Activated CD8-positive, alpha-beta memory T cell treated with anti-CD3 and anti-CD28 coated beads for 1 hour (primary cell): ENCODE measurements at places on chromosomes 12 and 14.
A peak's percentile ranks its signal among the peaks of the same experiment; 100 is the strongest.

- DNase-seq = no peak
Observed at GRCh38 chr14:96156804-96157760, 47.6 kb upstream of the BDKRB2 start.

DNA sequence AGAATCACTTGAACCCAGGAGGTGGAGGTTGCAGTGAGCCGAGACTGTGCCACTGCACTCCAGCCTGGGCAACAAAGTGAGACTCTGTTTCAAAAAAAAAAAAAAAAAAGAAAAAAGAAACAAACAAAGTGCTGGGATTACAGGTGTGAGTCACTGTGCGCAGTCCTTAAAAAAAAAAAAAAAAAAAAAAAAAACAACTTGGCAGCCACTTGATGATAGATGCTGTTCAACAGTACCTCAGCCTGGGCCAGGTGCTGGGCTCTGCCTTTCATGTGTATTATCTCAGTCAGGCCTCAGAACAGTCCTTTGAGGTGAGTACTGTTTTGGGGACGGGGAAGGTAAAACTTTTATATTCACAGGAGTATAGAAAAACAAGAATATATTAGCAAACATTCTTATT, 9.6 kb downstream of the ACADS start:
- DNase-seq = no peak

GRCh38 chr12:89704457-89704856, 4.2 kb downstream of the ATP2B1 start:
- DNase-seq = no peak

DNA sequence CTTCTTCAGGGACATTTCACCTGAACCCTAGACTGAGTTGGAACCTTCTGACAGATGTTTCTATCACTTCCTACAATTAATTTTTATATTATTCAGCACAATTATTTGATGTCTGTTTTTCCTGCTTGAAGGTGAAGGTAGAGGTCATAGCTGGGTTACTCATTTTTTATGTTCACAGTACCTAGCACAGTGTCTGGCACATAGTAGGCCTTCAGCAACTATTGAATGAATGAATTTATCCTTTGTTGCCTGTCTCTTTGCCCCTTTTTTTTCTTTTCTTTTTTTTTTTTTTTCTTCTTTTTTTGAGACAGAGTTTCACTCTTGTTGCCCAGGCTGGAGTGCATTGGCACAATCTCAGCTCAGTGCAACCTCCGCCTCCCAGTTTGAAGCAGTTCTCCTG, 29.5 kb upstream of the FAM177A1 start:
- no peak for DNase-seq

- DNase-seq = peak; percentile 87
Observed at GRCh38 chr12:124914392-124915238, at the start of gene UBC. Gene UBC, minus strand, starts transcription at chr12:124914650. Its CDS starts 879 bp downstream, at chr12:124913771.

DNA sequence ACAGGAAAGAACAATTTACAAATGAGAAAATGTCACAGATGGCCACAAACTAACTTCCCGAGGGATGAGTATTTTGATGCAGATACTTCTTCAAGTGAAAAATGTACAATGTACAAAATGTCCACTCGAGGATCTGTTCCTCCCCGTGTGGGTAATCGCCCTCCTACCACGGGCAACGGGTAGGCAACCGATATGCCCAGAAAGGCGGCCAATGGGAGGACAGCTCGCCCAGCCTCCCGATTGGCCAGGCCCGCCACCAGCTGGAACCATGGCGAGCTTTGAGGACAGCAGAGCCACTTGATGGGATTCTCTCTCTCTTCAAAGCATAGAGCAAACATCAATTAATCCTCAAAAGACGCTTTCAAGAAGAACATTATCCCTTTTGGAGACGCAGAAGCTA, 42.3 kb downstream of the DPF3 start:
- no peak for DNase-seq

GRCh38 chr12:14362352-14362751, 3.1 kb upstream of the ATF7IP start:
- no peak for DNase-seq

DNA sequence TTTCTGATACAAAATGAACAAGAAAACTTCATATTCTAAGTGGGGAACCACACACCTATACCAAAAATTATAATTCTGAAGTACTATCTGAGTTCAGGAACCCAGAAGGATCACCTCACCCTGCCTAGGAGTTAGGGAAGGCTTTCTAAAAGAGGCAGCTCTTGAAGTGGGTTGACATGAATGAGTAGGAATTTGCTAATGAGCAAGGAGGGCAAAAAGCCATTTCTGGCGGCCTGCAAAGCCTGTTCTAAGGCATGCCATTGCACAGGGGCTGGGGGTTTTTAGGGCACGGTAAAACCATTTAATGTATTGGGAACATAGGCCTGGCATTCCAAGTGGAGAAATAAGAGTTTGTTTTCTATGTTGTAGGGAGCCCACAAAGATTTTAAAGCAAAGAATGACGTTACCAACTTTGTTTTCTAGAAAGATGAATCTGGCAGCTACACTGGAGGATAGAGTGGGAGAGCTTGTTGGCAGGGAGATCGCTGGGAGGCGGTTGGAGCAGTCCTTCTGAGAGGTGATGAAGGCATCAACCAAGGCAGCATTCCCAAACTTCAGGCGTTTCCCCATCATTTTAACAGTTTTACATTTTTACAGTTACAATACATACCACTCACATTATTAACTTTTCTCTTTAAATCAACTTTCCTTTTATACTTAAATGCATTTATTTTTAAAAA, 14.1 kb downstream of the IFT43 start:
- DNase-seq = no peak

DNA sequence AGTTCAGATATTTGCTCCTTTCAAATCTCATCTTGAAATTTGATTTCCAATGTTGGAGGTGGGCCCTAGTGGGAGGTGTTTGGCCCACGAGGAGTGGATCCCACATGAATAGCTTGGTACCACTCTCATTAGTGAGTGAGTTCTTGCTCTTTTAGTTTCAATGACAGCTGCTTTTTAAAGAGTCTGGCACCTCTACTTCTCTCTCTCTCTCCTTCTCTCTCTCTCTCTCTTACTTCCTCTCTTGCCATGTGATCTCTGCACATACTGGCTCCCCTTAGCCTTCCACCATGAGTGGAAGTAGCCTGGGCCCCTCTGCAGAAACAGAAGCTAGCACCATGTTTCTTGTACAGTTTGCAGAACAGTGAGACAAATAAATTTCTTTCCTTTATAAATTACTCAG, 25.1 kb downstream of the GPR65 start:
- no peak for DNase-seq

DNA sequence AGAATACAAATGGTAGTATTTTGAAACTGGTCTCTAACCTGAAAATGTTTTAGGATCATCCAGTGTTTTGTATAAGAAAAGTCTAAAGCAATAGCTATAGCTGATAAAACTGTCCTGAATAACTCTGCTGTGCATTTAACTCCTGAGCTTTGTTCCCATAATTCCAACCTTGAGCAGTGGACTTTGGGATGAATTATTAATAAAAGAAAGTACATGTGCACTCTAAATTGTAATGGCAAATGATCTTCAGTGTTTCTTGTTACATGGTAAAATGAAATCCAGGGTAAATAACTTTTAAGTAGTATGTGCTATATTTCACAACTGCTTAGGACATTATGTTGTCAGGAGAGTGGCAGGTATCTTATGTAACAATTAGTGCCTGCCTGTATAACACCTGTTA, 345.6 kb downstream of the SLC16A7 start:
- no peak for DNase-seq

GRCh38 chr12:15356951-15357364, 34.6 kb downstream of the PTPRO start:
- DNase-seq = no peak

GRCh38 chr14:54854181-54854580, 48.4 kb downstream of the GCH1 start:
- DNase-seq = no peak

DNA sequence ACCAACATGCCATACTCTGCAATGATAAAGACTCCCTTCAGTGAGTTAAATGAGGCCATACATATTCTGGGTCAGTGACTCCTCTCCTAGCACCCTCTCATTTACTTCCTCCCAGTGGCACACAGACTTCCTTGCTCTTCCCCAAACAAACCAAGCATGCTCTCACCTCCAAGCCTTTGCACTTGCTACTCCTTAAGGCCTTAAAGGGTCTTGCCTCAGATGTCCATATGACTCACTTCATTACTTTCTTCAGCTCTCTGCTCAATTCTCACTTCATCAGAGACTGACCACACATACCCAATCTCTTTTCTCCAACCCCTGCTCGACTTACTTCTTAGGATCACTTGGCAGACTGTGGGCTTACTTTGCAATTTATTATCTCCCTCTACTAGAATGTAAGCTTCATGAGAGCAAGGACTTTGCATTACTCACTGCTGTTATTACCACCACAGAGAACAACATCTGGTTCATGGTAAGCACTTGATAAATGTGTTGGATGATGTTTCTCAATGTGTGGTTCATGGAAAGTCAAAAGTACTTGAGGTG, 22.8 kb downstream of the DDX24 start:
- no peak for DNase-seq

GRCh38 chr14:92511453-92512238, 1.9 kb upstream of the RIN3 start:
- no peak for DNase-seq

GRCh38 chr12:13119826-13120225, 16.4 kb upstream of the GSG1 start:
- no peak for DNase-seq

GRCh38 chr14:23695664-23695999, 59.5 kb downstream of the DHRS2 start:
- no peak for DNase-seq

DNA sequence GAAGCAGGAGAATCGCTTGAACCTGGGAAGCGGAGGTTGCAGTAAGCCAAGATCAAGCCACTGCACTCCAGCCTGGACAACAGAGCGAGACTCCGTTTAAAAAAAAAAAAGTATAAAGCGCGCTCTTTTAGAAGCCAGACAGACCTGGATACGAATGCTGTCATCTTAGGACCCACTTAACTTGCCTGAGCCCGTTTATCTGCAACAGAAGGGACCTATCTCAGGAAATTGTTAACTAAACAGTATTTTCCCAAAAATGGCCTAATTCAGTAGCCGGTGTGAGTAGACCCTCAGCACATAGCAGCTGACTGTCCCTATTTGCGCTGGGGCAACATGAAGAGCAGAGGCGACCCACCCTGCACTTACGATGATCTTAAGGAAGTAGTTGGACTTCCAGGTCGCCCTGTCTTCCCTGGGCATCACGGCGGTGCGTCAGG, 529 bp downstream of the RPLP0 start:
- DNase-seq = no peak
